ENCODE measurements at places on chromosomes 3 and 15.

GRCh38 chr3:191985691-191986090 is 524.7 kb downstream of the PYDC2 start:
- DNase-seq = no peak

- DNase-seq = peak; percentile 12
These were observed 12.4 kb downstream of the GNB4 start for GRCh38 chr3:179438841-179439240.

- DNase-seq = peak; percentile 87
These were observed 16.7 kb upstream of the WNT7A start for GRCh38 chr3:13896473-13897154.

DNA sequence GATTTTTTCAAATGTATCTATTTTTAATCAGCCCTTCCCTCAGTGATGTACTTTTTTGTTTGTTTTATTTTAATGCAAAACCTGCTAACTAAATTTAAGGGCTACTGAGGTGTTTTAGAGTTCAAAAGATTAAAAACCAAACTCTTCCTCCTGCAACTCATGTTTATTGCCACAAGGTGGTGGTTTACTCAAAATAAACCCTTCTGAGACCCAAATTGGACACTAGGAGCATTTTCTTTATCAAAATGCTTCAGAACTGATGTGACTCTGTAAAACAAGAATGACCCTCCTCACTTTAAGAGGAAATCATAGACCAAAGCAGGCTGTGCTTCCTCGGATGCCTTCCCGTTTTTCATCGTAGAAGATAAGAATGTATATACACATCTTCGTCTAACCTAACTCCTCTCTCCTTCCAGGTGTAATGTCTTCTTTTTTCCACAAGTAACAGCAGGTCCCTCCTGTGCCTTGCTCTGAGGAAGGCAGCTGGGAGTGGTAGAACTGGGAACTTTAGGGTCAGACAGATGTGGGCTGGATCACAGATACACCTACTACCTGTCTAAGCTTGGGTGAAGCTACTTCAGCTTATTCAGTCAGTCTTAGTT is 2.9 kb upstream of the NME9 start:
- peak; percentile 41 for DNase-seq

- DNase-seq = no peak
These were observed 77.4 kb upstream of the NSMCE3 start for GRCh38 chr15:29346998-29347397.

DNA sequence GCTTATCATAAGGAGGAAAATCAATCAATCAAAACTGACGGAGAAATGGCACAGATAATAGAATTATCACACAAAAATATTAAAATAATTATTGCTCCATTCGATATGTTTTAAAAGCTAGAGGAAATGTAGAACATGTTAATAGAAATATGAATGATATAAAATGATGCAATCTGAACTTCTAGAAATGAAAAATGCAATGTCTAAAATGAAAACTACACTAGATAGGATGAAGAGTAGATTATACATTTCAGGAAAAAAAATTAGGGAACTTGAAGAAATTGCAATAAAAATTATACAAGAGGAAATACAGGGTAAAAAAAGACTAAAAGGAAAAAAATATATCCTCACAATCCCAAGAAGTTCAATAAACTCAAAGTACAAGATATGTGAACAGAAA is 80.2 kb upstream of the TP63 start:
- DNase-seq = no peak

DNA sequence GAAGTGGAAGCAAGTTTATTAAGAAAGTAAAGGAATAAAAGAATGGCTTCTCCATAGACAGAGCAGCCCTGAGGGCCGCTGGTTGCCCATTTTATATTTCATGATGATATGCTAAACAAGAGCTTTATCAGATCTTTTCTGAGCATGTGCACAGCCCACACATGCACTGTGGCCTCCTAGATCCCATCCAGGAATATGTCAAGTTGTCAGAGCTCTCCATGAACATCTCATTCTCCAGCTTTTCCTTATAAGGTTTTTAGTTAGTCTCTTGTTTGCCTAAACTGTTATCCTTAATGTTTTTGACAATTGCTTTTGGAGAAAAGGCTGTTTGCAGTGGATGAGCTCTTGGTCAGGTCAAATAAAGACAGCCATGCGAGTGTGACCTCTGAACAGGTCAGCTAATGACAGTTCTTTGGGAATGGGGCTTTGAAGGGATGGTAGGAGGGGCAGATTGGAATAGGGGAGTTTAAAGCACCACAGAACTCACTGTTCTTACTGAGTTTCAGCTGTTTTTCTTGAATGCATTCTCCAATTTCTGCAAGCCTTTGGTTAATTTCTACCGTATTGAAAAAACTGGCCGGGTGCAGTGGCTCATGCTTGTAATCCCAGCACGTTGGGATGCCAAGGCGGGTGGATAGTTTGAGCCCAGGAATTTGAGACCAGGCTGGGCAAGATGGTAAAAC is 69.4 kb upstream of the CRTC3 start:
- no peak for DNase-seq

Measured in NCI-H82 (cell line).